ENCODE measurements at places on chromosomes 13 and 19.

DNA sequence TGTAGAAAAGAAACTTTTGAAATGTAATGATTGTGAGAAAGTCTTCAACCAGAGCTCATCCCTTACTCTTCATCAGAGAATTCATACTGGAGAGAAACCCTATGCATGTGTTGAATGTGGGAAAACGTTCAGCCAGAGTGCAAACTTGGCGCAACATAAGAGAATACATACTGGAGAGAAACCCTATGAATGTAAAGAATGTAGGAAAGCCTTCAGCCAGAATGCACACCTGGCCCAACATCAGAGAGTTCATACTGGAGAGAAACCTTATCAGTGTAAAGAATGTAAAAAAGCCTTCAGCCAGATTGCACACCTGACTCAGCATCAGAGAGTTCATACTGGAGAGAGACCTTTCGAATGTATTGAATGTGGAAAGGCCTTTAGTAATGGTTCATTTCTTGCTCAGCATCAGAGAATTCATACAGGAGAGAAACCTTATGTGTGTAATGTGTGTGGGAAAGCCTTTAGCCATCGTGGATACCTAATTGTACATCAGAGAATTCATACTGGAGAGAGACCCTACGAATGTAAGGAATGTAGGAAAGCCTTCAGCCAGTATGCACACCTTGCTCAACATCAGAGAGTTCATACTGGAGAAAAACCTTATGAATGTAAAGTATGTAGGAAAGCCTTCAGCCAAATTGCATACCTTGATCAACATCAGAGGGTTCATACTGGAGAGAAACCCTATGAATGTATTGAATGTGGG, 19.3 kb downstream of the ZNF583 start:
- no peak for DNase-seq

GRCh38 chr13:21395953-21396352, 63.1 kb downstream of the ZDHHC20 start:
- no peak for DNase-seq

- DNase-seq: no peak
Measured at GRCh38 chr13:43876366-43876765, 3.2 kb downstream of the CCDC122 start.

DNA sequence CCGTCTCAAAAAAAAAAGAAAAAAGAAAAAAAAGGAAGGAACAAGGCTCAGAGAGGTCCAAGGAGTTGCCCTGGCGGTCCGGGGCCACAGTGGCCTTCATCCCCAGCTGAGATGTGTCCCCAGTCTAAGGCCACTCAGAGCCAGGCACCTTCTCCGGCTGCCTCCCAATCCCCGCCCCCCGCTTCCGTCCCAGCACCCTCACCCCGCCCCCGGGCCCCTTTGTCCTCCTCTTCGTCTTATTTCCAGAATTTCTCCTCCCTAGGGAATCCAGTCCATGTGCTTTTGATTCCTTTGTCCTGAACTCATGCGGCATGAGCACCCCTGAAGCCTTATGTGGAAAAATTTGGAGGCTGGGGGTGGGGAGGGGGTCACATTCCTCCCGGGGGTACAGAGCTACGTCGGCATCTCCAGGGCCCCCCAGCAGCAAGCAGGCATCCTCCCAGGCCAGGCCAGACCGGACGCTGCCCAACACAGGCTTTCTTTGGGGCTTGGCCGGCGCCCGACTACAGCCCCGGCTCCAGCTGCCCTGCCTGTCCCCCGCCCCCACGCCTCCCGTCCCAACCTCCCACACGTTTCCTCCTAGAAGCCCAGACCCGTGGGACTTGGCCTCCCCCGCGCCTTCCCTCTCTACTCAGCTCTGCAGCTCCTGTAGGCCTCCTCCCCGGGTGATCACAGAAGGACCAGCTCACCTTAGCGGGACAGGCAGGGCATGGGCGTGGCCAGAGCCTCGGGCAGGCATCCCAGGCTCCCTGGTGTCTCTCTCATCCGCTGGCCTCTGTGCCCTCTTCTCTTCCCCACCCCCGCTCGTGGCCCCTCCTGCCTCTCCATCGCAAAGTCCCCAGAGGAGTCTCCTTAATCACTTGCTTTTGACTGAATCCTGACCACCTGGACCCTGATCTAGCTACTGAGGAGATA, 17.8 kb upstream of the ADGRE5 start:
- DNase-seq: peak; percentile 68

GRCh38 chr19:1238369-1239303, 831 bp upstream of the CBARP start:
- no peak for DNase-seq

GRCh38 chr13:27038323-27038722, 133.3 kb downstream of the USP12 start:
- DNase-seq: no peak

DNA sequence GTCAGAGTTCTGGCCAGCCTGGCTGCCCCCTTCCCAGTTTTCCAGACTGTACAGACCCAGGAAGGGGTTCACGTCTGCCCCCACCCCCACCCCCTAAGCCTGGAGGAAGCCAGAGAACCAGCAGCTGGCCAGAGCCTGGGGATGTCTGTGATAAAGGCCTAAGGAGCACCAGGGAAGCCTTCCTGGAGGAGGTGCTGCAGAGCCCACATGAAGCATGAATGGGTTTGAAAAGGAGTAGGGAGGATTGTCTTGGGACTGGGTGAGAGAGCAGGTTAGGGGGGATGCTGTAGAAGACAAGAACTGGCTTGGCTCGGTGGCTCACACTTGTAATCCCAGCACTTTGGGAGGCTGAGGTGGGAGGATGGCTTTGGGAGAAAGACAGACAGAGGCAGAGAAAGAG, 5.8 kb downstream of the SHKBP1 start:
- DNase-seq: no peak

DNA sequence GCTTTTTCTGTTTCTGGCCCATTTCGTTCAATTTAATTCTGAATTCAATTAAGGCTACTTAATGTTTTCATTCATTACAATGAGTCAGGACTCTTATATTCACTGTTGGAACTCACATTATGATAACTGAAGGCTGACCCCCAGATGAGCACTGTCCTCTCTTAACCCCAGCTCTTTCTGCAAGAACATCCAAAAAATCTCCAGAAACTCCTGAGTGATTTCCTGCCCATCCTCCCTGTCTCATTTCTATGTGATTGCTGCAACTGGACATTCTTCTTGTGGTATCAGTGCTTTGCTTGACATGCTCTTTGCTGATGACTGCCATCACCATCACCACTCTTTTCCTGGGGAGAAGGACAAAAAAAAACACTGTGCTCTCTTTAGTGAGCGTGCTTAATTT, 240.3 kb downstream of the SPRY2 start:
- no peak for DNase-seq

DNA sequence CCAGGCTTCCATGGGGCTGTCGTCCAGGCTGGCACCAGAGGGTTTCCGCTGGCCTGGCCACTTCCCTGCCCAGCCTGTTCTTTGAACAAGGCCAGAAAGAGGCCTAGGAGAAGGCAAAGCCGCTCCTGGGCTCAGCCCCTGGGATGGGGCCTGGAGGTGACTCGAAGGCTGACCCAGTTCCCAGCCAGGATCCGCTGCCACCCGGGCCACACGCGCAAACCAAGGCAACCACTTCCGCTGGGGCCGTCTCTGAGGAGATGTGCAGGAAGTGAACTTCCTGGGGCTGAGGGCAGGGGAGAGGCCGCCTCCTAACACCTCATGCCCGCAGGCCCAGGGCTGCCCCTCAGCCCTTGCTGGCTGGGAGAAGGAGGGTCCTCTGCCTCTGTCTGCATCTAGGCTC, 15.2 kb downstream of the PLEKHF1 start:
- DNase-seq: no peak

- DNase-seq: no peak
Measured at GRCh38 chr19:47713046-47714021, at the start of gene EHD2. TSS of gene EHD2 (plus strand) at chr19:47713422. CDS start at chr19:47716613, 3,191 bp downstream.

DNA sequence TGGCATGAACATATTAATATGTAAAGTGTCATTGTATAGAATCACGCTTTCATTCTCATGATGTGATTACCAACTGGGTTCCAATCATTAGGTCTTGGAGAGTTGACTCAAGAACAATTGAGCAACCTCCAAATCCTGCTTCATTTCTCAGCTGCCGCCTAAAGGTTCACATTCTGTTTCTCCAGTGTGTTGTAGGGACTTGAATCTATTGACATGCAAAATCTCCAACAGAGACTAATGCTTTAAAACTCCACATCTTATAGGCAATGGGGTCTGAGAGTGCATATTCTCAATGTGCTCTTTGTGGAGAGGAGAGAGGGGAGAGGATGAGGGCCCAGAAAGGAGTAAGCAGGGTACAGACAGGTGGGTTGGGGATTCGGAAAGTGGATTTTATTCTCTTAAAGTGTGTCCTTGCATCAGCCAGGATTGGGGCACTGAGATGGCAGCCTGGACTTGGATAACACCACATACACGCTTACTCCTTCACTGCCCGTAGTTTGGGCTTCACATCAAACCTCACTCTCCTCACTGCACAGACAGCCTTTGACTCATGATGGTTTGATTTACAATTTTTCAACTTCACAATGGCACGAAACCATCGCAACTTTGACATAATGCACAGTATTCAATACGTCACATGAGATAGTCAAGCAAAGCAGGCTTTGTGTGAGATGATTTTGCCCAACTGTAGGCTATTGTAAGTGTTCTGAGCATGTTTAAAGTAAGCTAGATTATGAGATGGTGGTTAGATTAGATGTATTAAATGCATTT, 241.3 kb upstream of the IRS2 start:
- DNase-seq: no peak

DNA sequence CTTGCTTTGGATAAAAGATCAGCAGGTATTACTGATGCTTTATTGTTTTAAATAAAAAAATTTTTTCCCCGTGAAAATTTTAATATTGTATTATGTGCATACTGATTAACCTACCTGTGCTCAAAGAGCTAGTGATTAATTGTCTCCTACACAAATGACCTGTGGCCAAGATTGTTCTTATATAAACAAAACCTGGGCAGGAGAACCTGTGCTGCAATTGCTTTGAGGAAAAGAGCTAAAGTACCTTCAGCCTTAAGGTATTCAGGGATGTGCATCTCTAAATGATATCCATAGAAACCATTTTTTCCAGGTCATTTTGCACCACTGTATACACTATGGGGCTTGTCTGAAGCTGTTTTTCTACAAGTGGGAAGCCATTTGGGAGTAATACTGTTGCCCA, 1.2 kb downstream of the FRY start:
- DNase-seq: no peak

DNA sequence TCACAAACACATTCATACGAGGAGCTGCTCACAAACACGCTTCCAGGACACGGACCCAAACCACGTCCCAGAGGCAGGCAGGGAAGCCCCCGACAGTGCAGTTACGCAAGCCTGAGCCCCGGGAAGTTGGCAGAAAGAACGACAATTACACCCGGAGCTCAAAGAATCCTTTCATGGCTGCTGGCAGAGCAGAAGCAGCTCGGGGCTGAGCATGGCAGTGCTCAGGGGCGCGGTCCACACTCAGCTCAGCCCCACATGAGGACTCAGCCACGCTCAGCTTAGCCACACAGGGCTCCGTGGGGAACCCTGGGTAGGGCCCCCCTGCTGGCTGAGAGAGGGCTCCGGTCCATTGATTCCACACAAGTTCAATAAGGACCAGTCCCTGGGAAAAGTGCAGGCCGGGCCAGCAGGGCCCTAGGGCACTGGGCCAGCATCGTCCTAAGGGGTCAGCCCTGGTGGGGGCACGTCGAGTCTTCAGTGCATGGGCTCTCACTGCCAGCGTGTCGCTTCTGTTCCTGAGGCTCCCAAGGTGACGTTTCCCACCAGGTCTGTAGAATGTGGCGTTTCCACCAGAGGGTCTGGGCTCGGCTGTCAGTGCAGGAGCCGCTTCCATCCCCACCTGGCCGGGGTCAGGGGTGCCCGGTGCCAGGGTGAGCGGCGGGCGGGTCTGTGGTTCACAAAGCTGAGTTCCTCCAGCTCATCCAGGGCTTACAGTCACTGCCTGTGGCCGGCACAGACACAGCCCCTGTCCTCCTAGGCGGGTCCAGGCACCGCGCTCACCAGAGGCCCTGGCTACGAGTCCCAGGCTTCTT, 23.1 kb downstream of the GAS6 start:
- DNase-seq: no peak

DNA sequence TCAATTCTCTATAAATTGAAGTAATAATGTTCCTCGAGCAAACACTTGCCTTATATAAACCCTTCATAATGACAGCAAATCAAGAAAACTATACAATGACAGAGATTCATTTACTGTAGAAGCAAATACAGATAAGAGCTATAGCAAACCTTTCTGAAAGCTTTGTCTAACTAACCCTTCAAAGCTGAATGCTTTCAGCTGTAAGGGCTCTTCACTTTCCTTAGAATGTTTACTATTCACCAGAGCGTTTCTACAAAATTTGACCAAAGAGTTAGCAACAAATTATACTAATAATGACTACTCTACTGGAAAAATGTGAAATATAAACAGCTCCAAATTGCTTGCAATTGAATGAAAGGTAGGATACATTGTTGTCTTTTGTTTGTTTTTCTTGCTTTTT, 218.1 kb downstream of the SLITRK5 start:
- peak; percentile 11 for DNase-seq

GRCh38 chr13:93304868-93305613, 78.4 kb downstream of the GPC6 start:
- no peak for DNase-seq

GRCh38 chr19:6947745-6948144, 60.4 kb downstream of the ADGRE1 start:
- DNase-seq: no peak

DNA sequence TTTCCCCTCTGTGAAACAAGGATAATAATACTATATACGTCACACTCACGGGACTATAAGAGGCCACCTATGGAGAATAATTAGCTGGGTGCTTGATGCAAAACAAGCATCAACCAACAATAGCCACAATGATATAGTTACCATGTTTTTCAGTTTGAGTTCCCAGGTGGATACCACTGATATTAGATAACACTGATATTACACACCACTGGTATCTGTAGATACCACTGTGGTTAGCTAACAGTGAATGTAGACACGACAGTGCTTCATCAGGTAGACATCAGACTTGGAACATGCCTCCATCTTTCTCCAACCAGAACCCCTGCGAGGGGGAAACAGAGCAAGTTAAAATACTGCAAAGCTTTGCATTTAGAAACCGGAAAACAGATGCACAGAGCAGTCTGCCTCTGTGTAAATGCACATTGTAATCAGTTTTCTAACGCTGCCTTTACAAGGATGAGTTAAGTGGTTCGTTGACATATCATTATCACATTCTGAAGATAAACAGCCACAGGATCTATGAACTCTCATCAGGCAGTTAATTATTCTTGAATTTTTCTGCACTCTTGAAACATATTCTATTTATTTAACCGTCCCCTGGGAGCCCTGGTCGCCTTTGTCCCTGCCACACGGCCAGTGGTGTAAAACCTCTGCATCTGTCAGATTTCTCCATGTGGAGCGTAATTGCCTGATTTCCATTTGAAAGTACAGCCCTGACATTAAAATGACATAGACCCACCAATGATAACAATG, 80.7 kb downstream of the RNASEH2B start:
- no peak for DNase-seq

Data from NCI-H1436 (cell line).